Panc1 (cell line): ENCODE measurements at places on chromosomes 16 and 17. TPM values are rescaled to one million over a fixed set of nuclear protein-coding genes. Genes with fewer than 3 reads are reported as not detected.
A peak's percentile ranks its signal among the peaks of the same experiment; 100 is the strongest.

The SLC13A2 gene
- not detected for total RNA-seq

DNA sequence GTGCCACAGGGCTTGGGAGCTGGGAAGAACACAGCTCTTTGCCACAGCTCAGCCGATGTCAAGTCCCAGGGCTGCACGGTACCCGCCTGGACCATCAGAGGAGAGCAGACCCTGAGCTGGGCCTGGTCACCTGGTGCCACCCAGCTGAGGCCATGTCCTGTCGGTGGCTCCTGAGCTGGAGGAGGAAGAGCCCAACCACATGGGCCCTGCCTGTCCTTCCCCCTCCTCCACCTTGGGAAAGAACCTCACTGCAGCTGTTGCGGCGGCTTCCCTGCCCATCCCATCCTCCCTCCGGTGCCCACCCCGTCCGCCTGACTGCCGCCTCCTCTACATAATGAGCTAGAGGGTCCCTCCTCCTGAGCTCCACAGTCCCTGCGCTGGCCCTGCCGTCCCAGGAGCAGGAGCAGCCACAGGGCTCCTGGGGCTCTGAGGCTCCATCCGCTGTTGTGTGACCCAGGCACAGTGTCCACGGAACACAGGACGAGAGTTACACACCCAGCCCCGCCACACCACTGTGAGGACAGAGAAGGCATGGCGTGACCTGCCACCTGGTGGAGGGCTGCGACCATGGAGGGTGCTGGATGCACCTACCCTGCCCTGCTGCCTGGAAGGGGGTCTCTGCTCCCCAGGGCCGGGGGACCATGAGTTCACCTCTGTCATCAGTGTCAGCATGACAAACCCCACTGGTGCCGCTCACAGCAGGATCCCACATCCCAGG lies 21.4 kb upstream of the CHMP6 start:
- DNase-seq = peak; percentile 5

GRCh38 chr16:69860233-69861231 lies 90.6 kb upstream of the CLEC18A start:
- no peak for DNase-seq

- DNase-seq = peak; percentile 81
Observed at GRCh38 chr16:67277294-67277998, 1.9 kb upstream of the PLEKHG4 start.

DNA sequence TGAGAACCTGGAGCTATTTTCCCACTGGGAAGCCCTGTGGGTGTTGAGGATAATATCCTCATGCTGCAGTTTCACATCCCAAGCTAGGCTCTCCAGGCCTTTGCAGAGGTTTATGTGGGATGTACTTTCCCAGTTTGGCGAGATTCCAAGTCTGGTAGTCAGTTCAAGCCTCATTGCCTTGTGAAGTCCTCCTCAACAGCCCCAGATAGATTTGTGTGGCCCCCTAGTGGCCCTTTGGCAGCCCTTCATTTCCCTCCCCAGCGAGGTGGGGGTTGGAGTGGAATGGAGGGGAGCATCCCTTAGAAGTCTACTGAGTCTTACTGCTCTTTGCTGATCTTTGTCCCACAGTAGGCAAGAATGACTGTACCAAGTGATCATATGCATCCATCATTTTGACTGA lies 137.9 kb downstream of the CDH11 start:
- no peak for DNase-seq

The ORC6 gene
- total RNA-seq = 33.5 TPM

The PHOSPHO1 gene
- 0.54 TPM for total RNA-seq

DNA sequence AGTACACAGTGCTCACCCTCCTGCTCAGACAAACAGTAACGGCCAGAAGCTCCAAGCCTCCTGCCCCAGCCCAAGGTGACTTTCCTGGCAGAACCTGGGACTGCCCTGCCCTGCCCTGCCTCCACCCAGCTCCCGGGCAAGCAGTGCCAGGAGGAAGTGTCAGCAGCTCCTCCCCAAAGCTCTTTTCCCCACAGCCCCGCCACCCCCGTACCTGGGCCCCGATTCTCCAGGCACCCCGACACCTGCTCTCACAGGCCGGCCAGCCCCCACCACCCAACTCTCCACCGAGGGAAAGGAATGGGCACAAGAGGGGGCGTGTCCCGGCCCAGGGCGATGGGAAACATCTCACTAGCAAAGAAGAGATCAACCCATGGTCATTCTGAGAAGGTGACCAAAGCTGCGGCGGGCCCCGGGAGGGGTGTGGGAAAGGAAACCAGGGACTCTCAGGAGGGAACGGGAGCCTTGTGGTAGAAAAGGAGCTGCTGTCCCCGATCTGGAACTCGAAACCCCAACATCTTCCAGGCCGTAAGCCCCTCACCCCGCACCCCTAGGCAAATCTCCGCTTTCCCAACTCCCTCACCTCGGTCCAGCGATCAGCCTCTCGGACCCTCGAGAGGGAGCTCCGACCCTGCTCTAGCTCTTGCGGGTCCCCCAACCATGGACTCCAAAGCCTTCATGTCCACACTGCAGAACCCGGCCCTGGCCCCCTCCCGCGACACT lies 1.2 kb downstream of the BCAR1 start:
- DNase-seq = no peak

GRCh38 chr16:2206780-2207433 lies 1.7 kb downstream of the MLST8 start:
- DNase-seq = no peak

The E4F1 gene
- total RNA-seq = 50.8 TPM

GRCh38 chr16:15609286-15609649 lies 33.7 kb downstream of the MARF1 start:
- no peak for DNase-seq

DNA sequence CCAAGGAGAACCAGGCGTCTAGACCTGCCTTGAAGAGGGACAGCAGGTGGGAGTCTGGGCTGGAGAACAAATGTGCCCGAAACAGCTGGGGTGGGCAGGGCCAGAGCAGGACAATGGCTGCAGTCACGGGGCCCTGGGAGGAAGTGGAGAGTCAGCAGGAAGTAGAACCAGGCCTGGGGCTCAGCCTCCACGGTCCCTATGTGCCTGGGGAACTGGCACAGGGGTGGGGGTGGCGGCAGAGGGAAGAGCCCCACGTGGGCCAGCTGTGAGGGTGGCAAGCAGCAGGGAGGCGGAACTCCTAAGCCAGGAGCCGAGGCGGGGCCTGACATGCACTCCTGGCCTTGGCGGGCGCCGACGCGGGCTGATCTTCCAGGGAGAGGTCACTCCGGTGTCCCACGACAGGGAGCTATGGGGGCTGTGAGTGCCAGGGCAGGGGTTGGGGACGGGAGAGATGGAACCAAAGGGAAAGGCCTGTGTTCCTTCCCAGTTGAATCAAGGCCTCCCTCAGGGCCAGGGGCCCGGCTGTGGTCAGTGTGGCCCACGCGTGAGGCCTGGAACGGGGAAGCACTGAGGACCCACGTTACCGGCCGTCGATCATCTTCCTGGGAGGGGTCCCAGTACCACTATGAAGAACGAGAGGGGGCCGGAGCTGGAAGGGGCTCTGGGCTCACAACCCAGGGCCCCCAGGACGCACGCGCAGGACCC lies 42.7 kb downstream of the TIMM22 start:
- no peak for DNase-seq
